GM20000 (cell line): ENCODE measurements at places on chromosomes 7 and 10.
A peak's percentile ranks its signal among the peaks of the same experiment; 100 is the strongest.

DNA sequence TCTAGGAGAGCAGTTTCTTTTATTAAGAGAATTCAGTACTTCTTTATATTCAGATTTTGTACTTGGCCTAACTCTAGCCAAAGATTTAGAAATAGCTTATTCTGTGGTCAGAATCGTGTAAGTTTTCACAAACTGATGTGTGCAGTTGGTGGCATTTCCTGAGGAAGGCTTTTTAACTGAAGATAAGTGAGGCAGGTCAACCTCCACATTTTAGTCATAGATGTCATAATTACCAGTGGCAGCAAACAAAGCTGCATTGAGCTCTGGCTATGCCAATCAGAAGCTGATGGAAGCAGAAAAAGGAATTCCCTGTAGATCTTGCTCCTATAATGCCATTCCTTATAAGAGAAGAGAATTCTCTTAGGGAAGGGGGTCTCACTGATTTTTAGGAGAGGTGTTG, 141.3 kb upstream of the SP8 start:
- DNase-seq, result no peak

- no peak for DNase-seq
These were observed 141.7 kb upstream of the CCDC6 start for GRCh38 chr10:60048091-60048501.

DNA sequence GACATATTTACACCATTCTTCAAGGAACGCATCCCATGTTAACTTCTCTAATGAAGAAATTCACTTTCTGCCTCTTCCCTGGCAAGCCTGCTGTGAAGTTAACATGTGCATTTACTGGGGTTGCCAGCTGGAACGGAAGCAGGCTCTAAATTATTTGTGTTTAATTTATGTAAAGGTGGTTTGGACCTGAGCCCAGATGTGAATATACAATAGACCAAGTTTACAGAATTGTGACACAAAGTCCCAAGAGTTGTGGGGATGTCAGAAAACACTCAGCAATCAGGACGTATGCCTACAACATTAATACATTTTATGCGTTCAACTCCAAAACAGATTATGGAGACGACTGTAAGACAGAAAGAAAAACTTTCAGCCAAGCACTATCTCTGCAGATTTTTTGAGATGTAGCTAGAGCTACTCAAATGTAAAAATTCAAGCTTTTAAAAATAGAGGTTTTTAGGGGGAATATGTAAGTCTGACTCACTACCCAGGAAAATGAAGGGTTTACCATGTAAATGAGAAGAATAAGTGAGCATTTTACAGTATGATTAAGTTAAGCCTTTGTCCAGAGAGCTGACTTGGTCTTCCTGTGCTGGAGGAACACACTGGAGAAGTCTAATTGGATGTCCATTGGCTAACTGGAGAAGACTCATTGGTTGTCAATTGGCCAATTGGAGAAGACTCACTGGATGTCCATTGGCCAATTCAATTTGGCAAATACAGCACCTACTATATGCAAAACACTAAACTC, 19.5 kb downstream of the NRP1 start:
- no peak for DNase-seq

GRCh38 chr10:7763929-7764328, 23.9 kb downstream of the KIN start:
- DNase-seq, result no peak

DNA sequence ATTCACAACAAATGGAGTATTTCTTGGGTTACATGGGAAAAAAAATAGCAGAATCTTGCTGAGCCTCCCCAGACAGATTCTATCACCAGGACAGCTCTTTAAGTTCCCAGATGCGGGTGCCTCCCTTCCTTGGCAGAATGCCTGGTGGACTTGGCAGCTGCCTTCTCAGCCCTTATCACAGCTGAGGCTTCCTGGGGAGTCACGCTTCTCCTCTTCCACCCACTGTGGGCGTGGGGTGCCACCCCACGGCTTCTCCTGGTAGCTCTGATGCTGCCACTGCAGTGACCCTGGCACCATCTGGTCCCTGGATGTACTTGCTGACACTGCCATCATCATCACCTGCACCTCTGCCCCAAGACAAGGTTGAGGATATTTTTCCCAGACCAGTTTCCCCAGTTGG, 16.2 kb upstream of the NME8 start:
- DNase-seq, result peak; percentile 32

DNA sequence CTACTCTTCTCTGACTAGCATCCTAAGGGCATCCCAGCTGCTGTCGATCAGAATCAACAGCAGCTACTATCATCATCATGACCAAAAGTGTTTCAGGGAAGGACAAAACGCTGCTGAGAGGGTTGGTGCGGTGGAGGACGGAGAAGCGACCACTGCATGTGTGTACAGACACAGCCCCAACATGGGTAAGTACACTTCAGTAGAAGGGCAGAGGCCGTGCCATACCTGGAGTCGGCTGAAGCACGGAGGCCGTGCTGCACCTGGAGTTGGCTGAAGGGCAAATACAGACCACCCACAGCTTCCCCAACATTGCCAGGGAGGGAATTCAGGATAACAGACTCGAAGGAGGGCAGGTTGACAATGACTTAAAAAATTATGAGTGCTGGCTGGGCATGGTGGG, 67.8 kb upstream of the CYTH3 start:
- DNase-seq, result no peak

- DNase-seq, result no peak
These were observed 984 bp upstream of the IKZF1 start for GRCh38 chr7:50303335-50304128.

DNA sequence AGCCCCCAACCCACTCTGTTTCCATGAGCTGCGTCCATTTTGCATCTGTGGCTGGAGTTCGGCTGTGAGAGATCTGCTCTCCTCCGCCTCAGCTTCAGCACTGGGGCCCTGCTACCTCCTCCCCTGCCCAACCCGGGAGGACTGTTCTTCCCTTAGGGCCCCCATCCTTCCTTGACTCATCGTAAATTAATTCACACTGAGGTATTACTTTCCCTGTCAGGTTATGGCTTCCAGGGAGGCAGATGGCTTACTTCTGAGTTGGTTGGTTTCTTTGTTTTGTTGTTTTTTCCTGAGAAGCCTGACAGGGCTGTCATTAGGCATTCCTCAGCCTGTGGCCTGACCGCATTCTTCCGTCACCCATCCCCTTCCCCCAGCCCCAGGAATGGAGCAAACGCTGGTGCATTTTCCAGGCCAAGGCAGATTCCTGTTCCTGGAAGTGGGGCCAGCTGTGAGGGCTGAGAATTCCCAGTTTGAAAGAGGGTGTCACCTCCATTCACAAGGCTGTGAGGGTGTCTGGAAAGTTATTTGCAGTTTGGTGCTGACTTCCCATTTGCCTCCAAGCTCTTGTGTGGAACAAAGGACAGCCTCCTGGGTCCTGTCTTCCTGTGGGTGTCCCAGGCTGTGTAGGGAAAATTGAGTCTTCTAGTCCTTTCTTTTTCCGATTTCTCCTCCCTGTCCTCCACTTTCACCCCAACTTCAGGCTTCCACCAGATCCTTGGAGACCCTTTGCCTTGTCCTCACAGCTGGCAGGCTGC, 11.7 kb downstream of the CPA5 start:
- DNase-seq, result no peak

DNA sequence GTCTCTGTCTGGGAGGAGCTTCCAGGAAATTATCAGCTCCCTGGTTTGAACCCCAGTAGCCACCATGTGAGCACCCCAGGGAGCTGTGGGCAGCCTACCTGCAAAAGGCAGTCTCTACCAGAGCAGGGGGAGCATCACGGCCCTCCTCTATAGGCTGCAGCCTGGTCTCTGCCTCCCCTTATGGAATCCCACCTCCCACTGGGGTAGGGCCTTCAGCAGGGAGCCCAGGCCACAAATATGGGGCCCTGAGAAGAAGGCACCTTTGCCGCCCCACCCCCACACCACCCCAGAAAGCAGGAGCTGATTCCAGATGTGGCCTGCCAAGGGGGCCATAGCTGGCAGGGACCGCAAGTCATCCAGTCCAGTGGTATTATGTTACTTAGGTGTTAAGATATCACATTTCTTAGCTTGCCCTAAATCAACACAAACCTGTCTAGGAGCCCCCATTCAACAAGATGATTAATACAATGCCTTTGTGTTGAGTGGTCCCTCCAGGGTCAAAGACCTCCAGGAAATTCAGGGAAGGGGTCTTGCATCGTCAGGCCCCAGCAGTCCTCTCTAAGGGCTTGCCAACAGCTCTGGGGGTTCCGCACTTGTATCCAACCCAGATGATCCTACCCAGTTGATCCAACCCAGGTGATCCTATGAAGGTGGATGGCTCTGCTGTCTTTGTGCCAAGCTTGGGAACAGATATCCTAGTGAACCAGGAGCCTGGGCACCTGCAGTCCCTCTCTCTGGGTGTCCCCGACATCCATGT, 114.9 kb downstream of the OAT start:
- DNase-seq, result no peak

DNA sequence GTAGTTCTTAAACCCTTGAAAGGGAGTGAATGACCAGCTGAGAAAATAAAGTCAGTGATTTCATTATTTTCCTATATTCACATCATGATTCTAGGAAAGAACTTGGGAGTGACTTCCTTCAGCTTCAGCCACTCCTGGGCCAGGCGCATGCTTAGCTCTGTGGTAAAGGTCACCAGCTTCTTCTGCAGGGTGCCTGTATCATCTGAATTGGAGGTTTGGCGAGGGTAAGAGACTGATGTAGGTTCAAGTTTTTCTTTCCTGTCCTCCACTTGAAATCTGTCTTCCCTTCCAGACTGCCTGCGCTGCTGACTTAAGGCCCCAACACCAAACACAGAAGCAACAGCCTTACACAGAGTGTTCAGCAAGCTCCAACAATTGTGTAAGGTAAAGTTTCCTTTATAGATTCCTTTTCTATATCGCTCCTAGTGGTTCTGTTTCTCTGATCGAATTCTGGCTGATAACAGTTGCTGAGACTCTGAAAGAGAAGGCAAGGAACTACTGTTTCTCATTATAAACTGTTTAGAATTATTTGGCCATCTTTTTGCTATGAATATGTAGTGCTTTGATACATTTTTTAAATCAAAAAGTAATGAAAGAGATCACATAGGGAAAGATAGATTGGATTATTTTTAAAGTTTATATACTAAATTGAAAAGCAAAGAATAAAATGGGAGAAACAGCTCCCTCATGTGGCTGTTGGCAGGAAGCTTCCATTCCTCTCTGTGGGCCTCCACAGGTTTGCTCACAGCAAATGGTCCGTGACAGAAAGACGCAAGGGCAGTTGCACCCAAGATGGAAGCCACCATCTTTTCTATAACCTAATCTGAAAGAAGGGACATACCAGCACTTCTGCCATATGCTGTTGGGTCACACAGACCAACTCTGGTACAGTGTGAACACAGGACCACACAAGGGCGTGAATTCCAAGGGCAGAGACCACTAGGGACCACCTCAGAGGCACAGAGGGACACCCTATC, 14.0 kb downstream of the GATAD1 start:
- peak; percentile 54 for DNase-seq

GRCh38 chr7:96539471-96539870, 170.2 kb downstream of the SEM1 start:
- DNase-seq, result no peak

DNA sequence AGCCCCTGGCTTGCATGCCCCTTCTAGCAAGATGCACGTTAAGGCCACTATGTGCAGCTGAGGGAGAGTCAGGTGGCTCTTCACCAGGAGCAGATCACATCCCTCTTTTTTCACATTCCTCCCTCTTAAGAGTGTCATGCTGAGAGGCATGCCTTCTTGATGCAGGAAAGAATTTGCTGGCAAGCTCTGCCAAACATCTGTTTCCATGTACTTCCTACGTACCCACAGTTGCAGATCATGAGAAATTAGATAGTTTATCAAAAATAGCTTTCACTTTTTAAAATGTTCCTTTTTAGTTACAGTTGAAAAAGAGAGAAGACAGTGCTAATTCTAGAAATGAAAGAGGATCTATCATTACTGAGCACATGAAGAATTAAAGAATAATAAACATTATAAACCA, 79.7 kb upstream of the ZNF722 start:
- no peak for DNase-seq

- no peak for DNase-seq
These were observed 41.4 kb downstream of the NRF1 start for GRCh38 chr7:129652914-129653313.
